G401 (cell line): ENCODE measurements at places on chromosomes 3 and 15. TPM values are rescaled to one million over a fixed set of nuclear protein-coding genes. Genes with fewer than 3 reads are reported as not detected.

- DNase-seq = no peak
Observed at GRCh38 chr15:85312929-85313331, 67.5 kb upstream of the AKAP13 start.

GRCh38 chr3:191065181-191065805, 133.7 kb upstream of the OSTN start:
- DNase-seq = no peak

DNA sequence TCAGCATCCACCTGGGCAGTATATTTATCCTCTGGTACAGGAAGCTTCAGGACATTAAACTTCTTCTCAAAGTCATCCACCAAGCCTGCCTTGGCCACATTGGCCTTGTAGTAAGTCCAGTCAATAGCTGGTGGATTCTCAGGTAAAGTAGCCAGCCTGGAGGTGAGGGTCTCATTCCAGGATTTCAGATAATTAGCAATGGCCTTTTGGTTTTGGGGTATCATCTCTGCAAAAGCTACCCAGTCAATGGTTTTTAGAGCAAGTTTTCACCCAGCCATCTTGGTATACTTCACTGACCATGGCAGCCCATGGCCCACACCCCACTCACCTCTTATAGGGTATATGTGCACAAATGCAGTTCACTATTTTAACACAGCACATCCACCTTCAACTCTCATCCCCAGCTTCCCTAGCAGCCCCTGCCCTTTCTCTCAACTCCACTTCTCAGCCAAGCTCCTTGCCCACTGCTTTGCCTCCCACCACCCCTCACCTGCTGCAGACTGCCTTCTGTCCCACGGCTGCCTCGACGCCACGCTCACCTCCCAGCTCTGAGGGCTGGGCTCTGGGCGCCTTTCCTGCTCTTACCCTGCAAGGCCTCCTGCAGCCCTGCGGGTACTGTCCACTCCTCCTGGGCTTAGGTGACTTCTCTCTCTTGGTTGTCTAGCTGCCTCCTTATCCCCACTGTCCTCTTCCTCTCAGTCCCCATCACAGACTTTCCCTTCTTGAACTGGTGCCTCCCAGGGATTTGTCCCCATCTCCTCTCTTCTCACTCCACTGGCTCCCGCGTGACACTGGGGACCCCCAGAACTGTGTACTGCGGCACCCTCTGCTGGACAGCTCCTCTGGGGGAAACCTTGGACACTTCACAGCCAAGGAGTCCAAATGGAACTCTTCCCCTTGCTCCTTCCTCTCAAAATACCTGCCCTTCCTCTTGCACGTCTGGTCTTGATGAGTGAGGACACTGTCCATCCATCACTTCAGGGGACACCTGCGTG, 1.7 kb upstream of the TGM5 start:
- no peak for DNase-seq

DNA sequence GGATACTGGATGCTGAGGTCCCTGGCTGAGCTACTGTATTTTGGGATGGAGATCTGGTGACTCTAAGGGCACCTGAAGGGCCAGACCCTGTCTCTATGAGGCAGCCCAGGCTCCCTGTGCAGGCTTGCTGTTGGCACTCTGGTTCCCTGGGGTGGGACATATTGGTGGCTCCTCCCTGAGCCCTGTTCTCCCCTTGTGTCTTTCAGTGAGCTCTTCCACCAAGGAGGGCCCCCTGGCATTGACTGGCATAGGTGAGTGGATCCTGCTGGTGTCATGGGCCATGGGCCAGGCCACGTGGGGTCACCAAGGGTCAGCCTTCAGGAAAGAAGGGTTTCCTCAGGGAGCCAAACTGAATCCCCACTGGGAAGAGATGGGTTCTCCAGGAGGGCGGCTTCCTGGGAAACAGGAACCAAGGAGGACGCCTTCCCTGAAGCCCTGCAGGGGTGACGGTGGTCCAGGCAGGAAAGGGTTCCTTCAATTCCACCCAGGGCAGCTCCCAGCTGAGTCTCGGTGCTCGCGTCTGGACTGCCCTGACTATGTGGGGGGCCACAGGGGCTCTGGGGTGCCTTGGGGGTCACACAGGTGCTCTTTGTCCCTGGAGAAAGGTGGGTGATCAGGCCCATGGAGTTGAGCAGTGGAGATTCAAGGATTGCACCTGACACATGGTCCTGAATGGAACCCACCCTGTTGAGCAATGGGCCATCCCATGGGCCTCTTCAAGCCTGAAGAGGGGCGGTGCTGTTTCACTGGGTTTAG, 220.4 kb downstream of the SNRPN start:
- DNase-seq = no peak

GRCh38 chr3:175118382-175118941, 259.3 kb downstream of the NAALADL2 start:
- DNase-seq = no peak

- no peak for DNase-seq
Observed at GRCh38 chr15:93162560-93162959, 73.5 kb upstream of the RGMA start.

DNA sequence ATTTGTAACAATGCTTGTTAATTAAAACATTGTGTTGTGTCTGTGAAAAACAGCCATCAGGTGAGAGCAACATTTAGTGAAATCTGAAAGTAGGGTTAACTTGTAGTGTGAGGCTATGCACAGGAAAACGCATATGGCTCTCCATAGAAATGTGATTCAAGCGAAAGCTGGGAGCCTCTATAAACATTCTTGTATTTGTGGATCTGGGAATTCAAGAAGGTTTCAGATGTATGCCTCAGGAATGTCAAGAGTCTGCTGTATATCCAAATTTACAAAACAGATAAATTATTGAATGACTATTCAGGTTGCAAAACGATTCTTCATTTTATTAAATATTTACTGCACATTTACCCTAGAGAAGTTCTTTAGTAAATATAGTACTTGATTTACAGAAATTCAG, 166.0 kb downstream of the THSD4 start:
- DNase-seq = no peak

DNA sequence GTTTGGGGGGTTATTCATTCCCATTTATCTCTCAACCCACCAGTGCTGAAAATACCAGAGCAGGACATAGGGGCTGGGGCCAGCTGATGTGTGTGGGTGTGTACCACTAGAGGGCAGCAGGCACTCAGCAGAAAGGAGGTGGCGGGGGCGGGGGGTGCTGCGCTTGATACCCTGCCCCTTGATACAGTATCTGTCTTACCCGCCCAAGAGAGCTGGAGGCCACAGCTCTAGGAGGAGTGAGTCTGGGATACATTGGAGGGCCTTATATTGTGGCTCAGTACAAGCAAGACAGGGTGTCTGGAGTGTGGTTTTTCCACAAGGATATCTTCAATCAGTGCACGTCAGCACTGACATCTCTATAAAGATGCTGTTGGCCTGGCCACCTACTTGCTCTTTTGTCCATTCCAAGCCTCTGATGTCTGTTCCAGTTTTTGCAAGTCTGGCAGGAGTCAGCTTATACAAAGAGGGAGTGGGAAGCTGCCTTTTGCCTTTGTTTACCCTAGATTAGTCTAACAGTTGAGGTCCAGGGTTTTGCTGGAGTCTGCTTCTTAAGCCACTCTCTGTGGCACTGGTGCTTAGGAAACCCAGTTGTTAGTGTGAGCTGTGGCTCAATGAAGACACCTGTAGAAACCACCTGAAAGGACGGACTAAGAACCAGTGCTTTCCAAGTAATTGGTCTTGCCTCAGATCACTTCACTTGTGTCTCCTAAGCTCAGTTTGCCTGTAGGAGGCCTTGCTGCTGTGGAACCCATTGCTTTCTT, 1.5 kb upstream of the RBM15B start:
- DNase-seq = peak; percentile 54

GRCh38 chr3:10480871-10481378, 24.5 kb downstream of the ATP2B2 start:
- no peak for DNase-seq

DNA sequence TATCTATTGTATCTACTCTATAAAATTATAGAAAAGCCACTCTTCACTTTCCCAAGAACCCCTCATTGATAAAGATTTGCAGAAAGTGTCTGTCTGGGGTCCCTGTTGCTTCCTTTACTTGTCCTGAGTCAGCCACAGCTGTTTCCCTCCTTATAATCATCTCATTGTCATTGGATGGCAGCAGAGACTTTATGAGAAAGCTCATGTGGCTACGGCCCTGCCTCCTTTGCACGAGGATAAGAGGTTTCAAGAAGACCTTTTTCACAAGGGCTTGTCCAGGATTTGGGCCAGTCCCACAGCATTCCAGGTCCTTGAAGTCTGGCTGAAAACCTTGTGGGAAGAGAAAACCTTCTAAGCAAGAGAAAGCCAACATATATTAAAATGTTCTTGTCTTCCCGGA, 41.9 kb upstream of the THBS1 start:
- no peak for DNase-seq

- DNase-seq = no peak
Observed at GRCh38 chr3:42525212-42525611, 22.8 kb downstream of the VIPR1 start.

DNA sequence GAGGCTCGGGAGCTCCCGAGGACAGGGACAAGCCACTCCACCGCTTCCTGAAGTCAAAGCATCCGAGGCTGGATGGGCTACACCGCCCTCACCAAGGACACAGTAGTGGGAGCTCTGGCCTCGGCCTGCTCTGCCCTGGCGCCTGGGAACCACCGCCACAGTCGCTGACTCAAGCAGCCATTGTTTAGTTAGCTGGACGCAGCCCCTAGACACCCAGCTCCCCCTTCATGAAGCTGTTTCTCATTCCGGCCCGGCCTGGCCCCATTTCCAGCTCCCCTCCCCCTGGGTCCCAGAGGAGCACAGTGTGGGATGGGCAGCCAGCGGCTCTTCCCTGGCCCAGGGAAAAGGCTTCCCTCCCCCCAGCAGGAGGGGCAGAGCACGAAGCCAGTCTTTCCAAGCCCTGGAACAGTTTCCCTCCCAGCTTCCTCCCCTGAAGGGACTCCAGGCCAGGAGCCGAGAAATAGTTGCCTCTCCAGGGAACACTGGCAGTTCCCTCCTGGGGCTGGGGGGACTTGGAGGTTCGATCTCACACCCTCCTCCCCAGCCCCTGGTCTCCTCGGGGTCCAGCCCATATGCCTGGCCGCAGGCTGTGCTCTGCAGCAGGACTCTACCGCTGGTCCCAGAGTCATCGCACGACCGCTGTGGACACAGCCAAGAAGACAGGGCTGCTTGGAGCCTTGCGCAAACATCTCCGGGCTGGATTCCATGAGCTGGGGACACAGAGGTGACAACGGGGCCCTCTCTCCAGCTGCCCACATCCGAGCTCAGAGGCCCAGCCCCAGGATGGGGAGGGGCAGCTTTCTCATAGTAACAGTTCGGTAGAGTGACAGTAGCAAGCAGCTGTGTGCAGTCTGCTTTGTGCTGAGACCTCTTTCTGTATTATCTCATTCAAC, 10.0 kb downstream of the PLXND1 start:
- peak; percentile 48 for DNase-seq

- no peak for DNase-seq
Observed at GRCh38 chr3:169669816-169670215, 6.3 kb upstream of the MECOM start.

DNA sequence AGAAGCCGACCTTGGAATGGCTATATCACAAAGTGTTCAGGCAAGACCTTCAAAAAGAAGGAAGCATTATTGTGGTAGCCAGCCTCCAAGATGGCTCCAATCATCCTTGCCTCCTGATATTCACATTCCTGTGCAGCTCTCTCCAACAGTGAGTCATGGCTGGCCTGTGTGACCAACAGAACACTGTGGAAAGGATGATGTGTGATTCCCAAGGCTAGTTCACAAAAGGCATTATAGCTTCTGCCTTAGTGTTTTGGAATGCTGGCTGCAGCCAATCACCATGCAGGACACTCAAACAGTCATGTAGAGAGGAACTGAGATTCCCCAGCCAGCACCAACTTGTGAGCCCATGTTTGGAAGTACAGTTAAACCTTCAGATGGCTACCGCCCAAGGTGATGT, 102.6 kb downstream of the EFL1 start:
- DNase-seq = no peak

DNA sequence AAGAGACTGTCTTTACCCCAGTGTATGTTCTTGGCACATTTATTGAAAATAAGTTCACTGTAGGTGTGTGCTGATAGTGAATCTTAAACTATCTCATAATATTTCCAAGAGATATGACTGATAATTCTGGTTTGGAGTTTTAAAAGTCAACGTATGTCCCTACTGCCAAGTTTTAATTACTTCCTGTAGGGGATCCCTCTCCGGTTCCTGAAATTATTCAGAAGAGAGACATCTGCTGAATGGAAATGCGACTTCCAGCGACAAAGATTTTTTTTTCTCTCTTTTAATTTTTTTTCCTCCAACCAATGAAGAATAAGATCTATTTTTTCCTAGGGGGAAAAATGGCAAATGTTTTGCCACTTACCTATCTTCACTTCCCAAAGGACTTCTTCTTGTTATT, 498.9 kb upstream of the TGFBR2 start:
- DNase-seq = no peak

GRCh38 chr3:64972793-64973192, 285.0 kb upstream of the ADAMTS9 start:
- no peak for DNase-seq

DNA sequence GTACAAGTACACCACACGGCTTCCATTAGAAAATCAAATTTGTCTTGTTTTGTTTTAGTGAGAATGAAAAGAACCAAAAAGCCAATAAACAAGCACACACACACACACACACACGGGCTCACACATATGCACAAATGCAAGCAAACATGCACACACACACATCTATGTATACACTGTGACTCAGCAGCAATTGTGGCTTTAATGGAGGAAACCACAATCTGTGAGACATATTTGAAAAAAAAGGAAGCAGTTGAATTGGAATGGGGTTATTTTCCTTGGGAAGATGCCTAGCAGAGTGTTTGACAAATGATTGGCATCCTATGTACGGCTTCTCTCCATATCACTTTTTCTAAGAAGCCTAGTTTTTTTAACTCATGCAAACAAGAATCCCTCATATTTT, 201.1 kb upstream of the ARRDC4 start:
- no peak for DNase-seq

DNA sequence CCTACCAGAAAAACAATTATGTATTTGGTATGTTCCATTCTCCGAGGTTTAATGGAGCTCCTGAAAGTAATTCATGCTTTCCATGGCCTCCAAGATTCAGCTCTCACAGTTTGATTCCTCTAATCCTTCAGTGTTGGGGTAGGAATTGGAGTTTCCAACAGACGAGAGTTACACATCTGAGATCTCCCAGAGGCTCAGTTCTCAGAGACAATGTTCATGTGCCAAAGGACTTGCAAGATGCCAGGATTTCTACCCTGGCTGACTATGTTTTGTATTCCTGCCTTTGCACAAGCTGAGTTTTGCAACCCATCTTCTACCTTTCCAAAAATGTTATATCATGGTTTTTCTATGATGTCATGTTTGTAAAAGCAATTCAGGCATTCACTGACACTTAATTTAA, 322.9 kb downstream of the ERC2 start:
- DNase-seq = no peak

The ITPKA gene
- total RNA-seq = 12.4 and 20.0 TPM in 2 replicates

The EFCC1 gene
- total RNA-seq = not detected in 2 replicates

The RIOX2 gene
- total RNA-seq = 28.3 and 32.3 TPM in 2 replicates

The ZNF717 gene
- total RNA-seq = 12.3 and 13.6 TPM in 2 replicates

The GPR171 gene
- not detected in 2 replicates for total RNA-seq

The CASR gene
- total RNA-seq = not detected in 2 replicates

The SELENOS gene
- 61.7 and 62.5 TPM in 2 replicates for total RNA-seq

The SPATA16 gene
- not detected in 2 replicates for total RNA-seq

The TICRR gene
- total RNA-seq = 3.4 and 7.3 TPM in 2 replicates

The MB21D2 gene
- total RNA-seq = 0.06 and 0.71 TPM in 2 replicates

The TMEM108 gene
- not detected in 2 replicates for total RNA-seq

The CDHR4 gene
- not detected in 2 replicates for total RNA-seq

The KBTBD13 gene
- total RNA-seq = 0.37 TPM in 1 of 2 replicates, not detected in the other

The OR4F6 gene
- total RNA-seq = not detected in 2 replicates

The FBXO40 gene
- total RNA-seq = not detected in 2 replicates
